ENCODE measurements at places on chromosomes 11 and 22.
A peak's percentile ranks its signal among the peaks of the same experiment; 100 is the strongest.

- H3K27me3 ChIP-seq = no peaks in the 10 kb centered on the region
- H3K27ac ChIP-seq = no peak overlapping the region
- peak; percentile 20 for DNase-seq
- H3K4me1 ChIP-seq = peaks cover 5% of the 10 kb centered on the region
- no peak overlapping the region for H3K4me3 ChIP-seq
Observed at GRCh38 chr22:19886605-19887255, 32.1 kb upstream of the GNB1L start.

DNA sequence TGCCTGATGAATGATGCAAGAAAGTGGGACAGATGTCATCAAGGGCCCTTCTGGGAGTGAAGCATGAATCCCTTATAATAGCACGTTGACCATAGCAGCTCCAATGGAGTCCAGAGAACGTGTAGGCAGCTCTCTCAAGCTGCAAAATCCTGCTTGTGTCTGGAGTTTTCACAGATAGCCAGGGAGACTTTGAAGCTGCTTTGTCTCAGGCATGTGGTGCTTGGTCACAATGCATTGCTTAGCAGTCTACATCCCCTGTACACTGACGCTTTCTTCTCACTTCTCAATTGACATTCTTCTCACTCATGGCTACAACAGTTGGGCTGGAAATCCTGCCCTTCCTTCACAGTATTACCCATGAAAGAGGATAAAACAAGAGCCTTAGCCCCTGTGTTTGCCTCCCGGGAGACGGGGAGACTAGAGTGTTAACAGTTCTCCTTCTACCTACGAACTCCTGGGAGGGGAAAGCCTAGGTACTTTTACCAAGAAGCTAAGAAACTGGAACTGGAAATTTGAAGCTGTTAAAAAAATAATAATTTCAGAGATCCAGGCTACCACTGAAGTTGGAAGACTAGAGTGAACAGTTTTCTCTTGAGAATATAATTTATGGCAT, 20.7 kb upstream of the MMP7 start:
- no peak overlapping the region for H3K4me3 ChIP-seq
- H3K4me1 ChIP-seq = no peaks in the 10 kb centered on the region
- H3K27ac ChIP-seq = no peak overlapping the region
- no peaks in the 10 kb centered on the region for H3K27me3 ChIP-seq
- H3K36me3 ChIP-seq = no peaks in the 10 kb centered on the region
- DNase-seq = no peak

DNA sequence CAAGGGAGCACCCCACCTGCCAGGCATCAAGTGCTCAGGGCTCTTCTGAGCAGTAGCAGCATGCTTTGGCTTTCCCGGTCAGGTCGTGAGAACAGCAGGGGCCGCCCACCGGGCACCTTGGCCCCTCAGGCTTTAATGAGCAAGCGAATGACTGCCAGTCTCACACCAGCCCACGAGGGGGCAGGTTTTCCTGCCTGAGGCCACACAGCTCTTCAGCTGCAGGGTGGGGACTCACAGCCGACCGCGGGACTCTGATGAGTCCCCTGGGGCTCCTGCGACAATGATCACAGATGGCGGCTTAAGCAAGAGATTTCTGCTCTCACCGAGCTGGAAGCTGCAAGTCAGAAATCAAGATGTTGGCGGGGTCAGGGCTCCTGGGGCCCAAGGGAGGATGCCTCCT, 14.3 kb upstream of the FGF19 start:
- H3K4me3 ChIP-seq = no peak overlapping the region
- H3K4me1 ChIP-seq = no peaks in the 10 kb centered on the region
- no peaks in the 10 kb centered on the region for H3K36me3 ChIP-seq
- peaks cover 17% of the 10 kb centered on the region for H3K27me3 ChIP-seq
- DNase-seq = peak; percentile 19
- H3K27ac ChIP-seq = no peak overlapping the region

DNA sequence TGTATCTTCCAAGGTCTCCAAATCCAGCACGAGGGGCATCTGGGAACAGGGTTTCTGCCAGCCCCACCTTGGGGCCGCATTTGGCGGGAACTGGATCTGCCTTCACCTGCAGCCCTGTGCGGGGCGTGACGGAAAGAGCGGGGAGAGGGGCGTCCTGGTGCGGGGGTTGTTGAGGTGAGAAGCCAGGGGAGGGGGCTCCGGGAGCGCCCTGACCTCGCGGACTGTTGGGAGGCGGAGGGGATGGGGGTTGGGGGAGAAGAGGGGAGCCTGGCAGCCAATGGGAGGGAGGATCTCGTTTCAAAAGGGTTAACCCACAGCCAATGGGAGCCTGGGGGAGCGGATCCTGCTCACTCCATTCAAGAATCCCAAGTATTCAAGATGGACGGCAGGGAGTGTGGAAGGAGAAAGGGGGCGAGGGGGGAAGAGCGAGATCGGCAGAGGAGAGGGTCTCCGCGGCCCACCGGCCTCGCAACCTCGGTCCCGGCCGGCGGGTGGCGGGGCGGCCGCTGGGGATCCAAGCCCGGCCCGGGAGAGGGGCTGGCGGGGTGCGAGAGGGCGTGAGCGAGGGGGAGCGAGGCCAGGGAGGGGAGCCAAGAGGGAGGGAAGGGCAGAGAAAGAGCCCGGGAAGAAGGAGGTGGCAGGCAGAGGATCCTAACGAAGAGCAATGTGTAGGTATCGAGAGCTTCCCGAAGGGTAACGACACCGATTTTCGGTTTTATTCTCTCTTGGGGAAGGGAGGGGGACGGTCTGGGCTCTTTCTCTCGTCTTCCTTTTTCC, 11.5 kb downstream of the YPEL4 start:
- H3K4me3 ChIP-seq = peak overlapping the region; percentile 66
- no peaks in the 10 kb centered on the region for H3K4me1 ChIP-seq
- DNase-seq = peak; percentile 97
- H3K27ac ChIP-seq = peak overlapping the region; percentile 69
- no peaks in the 10 kb centered on the region for H3K36me3 ChIP-seq

DNA sequence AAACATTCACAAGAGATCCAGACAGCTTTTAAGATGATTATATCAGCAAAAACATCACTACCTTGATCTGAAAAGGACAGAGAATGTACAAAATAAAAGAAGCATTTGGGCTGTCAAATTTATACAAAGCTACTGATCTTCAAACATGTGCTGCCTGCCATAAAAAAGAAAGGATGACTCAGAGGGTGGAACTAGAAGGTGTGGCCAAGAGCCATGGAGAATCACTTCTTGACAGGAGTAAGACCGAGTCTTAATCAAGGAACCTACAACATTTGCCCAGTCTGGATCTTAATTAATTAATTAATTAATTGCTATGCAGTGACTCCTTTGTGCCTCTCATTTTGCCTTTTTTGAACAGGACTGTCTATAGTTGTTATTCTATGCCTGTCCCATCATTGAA, 33.2 kb downstream of the C11orf96 start:
- H3K4me1 ChIP-seq = peaks cover 3% of the 10 kb centered on the region
- H3K27me3 ChIP-seq = no peaks in the 10 kb centered on the region
- no peak overlapping the region for H3K4me3 ChIP-seq
- no peak overlapping the region for H3K27ac ChIP-seq

DNA sequence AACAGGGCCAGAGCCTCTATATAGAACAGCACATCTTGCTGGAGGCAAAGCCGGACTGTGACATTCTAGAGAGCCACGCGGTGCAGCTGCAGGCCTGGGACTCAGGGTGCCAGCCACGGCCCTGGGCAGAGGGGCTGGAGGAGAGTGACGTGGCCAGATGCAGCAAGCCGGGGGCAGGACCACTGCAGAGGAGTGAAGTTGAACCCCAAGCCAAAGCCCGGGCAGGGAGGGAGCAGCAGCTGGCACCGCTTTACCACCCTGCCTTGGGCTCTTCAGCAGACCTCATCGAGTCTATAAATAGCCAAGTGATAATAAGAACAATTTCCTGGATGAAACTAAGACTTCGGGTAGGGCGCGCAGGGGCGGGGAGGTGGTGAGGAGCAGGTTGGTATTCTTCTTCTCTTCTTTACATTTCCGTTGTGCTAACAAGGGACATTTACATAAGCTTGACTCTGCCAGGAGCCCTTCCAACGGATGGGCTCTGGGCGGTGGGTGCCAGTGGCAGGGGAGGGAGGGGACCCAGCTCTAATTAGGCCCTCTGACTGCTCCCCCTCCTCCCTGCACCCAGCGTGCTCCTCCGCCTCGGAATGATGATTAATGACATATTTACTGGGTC, 110.2 kb downstream of the ST3GAL4 start:
- H3K27ac ChIP-seq = no peak overlapping the region
- H3K4me1 ChIP-seq = peaks cover 16% of the 10 kb centered on the region
- DNase-seq = no peak
- no peak overlapping the region for H3K4me3 ChIP-seq

DNA sequence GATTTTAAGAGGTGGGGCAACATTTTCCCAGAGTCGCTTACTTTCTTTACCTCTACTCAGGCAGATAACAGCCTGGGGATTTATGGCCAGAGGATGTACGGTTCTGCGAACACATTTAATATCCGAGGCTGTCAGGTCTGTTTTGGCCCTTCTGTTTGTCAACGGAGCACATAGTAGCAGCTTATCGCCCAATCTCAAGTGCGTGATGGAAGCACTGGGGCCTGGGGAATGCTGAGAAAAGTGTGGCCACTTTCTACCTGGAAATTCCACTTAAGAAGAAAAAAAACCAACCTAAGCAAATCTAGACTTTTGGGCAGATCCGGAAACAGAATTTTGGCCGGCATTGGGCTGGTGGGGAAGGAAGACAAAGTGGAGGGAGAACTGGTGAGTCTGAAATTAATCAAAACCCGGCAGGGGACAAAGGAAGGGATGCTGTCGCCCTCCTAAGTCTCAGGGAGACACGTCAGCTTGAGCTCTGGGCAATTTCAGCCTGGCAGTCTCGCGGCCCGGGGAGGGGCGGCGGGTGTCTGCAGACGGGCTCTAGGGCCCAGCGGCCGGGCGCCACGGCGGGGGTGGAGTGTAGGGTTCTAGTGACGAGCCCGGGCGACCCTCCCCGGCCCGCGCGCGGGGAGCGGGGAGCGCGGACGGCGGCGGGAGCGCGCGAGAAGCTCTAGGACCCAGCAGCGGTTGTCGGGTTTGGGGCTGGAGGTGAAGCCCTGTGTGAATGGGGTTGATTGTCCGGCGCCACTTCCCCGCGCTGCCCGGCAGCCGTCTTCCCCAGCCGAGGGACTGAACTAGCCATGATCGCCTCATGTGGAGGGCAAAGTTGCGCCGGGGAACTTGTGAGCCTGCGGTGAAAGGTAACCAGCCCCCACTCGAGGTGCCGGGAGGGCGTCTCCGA, at the start of gene AMOTL1:
Gene AMOTL1 (plus strand): TSS at position 656 of the 901 bp plus-strand sequence. CDS start 156 bp downstream, at position 812.
- H3K36me3 ChIP-seq = no peaks in the 10 kb centered on the region
- H3K4me1 ChIP-seq = peaks cover 4% of the 10 kb centered on the region
- H3K4me3 ChIP-seq = peak within 1 kb of the TSS; percentile 94
- no peaks in the 10 kb centered on the region for H3K27me3 ChIP-seq
- peak; percentile 95 for DNase-seq

- peak; percentile 95 for DNase-seq
- H3K27ac ChIP-seq = no peak overlapping the region
- peaks cover 5% of the 10 kb centered on the region for H3K4me1 ChIP-seq
- peaks cover under 1% of the 10 kb centered on the region for H3K36me3 ChIP-seq
- no peaks in the 10 kb centered on the region for H3K27me3 ChIP-seq
- no peak overlapping the region for H3K4me3 ChIP-seq
Observed at GRCh38 chr11:48063424-48063978, 83.1 kb downstream of the PTPRJ start.

- H3K4me1 ChIP-seq = peaks cover 12% of the 10 kb centered on the region
- H3K36me3 ChIP-seq = no peaks in the 10 kb centered on the region
- H3K27ac ChIP-seq = no peak overlapping the region
- no peaks in the 10 kb centered on the region for H3K27me3 ChIP-seq
Observed at GRCh38 chr22:38925571-38926041, 31.8 kb upstream of the APOBEC3A start.

DNA sequence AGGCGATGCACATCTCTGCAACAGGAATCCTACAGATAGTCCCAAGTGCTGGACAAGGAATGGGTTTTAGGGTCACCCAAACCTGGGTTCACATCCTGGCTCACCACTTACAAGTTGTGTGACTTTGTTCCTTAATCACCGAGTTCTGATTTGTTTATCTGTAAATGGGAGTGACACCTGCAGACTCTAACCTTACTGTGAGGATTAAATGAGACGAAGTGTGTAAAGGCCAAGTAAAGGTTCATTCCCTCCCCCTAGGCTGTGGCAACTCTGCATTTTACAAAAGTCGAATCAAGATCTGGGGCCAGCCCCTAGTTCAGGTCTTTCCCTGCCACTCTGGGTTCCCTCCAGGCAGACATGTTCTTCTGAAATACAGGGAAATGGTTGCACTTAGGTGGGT, 34.9 kb downstream of the SERPINH1 start:
- H3K4me3 ChIP-seq = no peak overlapping the region
- no peak overlapping the region for H3K27ac ChIP-seq
- no peaks in the 10 kb centered on the region for H3K27me3 ChIP-seq
- DNase-seq = no peak

GRCh38 chr22:48488611-48489511, 1338.8 kb downstream of the BRD1 start:
- no peaks in the 10 kb centered on the region for H3K36me3 ChIP-seq
- no peak overlapping the region for H3K4me3 ChIP-seq
- H3K27me3 ChIP-seq = peaks cover 17% of the 10 kb centered on the region
- no peak overlapping the region for H3K27ac ChIP-seq

DNA sequence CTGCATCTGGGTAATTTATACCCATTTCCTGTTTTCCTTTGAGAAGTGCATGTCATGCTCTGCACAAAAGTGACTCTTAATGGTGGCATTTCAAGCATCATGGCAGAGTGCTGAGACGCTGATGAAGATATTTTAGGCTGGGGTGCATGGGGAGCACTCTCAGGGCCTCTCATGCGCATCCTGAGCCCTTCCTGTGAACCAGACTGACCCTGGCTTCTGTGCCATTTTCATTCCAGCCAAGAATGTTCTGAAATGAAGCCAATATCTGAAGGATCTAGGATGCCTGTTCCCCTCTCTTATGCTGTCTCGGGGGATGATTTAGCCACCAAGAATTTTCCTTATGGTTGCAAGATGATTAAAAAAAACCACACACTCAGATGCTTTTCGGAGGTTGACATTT, 61.5 kb downstream of the MIAT start:
- H3K4me3 ChIP-seq = no peak overlapping the region
- DNase-seq = no peak
- H3K4me1 ChIP-seq = no peaks in the 10 kb centered on the region
- peaks cover 2% of the 10 kb centered on the region for H3K36me3 ChIP-seq

GRCh38 chr11:19674836-19675235, 37.8 kb upstream of the NAV2 start:
- H3K4me1 ChIP-seq = peaks cover 47% of the 10 kb centered on the region
- no peak overlapping the region for H3K4me3 ChIP-seq
- H3K36me3 ChIP-seq = no peaks in the 10 kb centered on the region
- H3K27ac ChIP-seq = peak overlapping the region; percentile 83

GRCh38 chr11:26580929-26581328, 8.9 kb upstream of the MUC15 start:
- no peaks in the 10 kb centered on the region for H3K27me3 ChIP-seq
- peaks cover 6% of the 10 kb centered on the region for H3K4me1 ChIP-seq
- H3K27ac ChIP-seq = no peak overlapping the region
